Left ventricle myocardium superior (tissue), 1 donor: ENCODE measurements at places on chromosomes 6 and 20.

GRCh38 chr6:49225471-49225870 lies 237.6 kb downstream of the MMUT start:
- no peak for DNase-seq

DNA sequence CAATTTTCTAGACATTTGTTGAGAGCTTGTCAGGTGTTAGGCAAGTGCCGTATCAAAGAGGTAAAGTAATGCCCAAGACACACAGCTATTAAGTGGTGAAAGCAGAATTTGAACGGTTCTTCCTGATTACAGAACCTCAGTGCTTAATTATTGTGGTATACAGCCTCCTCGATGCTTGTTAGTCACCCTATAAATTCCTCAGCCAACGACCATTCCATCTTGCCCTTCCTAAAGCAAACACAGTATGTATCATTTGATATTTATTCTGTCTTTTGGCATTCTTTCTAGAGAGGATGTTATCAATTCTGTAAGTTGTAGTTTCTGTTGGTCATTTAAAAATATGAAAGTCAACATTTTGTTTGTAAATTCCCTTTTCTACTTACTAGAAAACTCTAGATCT lies 297.8 kb upstream of the BMP2 start:
- no peak for DNase-seq

DNA sequence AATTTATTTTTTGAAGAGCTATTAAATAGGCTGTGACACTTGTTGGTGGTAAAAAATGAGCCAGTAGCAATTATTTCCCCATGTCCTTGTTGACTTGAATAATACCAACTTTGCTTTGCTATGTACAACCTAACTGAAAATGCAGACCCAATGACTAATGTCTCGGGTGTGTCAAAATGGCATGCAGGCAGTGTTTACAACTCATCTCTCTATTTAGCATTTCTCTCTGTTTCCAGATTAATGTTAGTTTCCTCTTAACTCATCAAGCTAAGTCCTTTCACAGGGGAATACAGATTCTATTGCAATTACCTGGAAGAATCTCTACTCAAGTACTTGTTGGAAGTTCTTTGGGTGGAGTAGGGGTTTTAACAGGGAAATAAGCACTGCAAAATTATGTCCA lies 504.4 kb downstream of the BCKDHB start:
- no peak for DNase-seq

DNA sequence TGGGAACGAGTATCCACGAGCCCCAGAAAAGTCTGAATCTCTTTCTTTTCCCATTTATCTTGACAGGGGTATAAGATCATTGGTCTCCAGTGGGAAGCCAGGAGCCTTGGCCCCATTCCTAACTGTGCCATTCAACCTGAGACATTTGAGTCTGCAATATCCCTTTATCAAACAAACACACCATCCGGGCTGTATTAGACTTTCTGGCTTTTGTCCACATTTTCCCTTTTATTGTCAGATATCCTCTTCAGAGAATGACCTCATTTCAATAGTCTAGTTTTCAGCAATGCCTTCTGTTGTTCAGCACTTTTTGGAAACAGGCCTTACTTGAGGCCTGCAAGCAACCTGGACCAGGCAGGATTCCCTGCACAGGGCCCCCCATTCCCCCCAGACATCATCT lies 15.7 kb downstream of the BPIFA1 start:
- DNase-seq = no peak

DNA sequence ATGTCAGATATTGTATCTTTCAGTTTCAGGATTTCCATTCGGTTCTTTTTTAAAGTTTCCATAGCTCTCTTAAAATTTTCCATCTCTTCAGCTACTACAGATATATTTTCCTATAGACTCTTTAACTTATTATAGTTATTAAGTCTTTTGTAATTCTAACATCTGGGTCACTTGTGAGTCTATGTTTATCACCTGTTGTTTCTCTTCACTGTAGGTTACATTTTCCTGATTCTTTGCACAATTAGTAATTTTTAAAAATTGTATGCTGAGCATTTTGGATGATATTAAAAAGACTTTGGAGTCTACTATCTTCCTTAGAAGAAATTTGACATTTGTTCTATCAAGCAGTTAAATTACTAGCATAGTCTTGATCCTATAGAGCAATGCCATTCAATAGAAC lies 140.7 kb downstream of the QRSL1 start:
- DNase-seq = no peak
